ENCODE measurements at places on chromosomes 12 and 14.

DNA sequence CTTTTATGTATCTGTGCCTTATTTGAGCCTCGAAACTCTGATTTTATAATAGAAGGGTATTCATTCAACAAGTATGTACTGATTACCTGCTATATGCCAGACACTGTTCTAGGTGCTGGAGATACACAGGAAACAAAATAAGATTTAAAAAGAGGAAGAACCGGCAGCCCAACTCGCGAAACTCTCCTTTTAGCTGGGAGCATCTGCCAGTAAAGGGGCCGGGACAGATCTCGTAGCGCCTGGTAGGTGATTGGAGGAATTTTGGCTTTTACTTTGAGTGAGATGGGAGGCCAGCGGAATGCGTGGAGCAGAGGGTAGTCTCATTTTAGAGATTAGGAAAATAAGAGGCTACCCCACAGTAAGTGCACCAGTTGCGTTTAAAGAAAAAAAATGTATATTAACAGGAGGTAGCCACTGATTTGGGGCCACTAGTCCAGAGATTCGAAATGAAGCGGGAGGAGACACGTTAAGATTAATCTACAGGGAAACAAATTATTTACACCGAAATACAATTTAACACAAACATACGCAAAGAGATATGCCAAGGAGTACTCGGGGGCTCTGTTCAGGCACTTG is 520 bp upstream of the MON2 start:
- peak; percentile 37 for DNase-seq

GRCh38 chr14:105092171-105093037 is 27.2 kb upstream of the GPR132 start:
- DNase-seq: no peak

DNA sequence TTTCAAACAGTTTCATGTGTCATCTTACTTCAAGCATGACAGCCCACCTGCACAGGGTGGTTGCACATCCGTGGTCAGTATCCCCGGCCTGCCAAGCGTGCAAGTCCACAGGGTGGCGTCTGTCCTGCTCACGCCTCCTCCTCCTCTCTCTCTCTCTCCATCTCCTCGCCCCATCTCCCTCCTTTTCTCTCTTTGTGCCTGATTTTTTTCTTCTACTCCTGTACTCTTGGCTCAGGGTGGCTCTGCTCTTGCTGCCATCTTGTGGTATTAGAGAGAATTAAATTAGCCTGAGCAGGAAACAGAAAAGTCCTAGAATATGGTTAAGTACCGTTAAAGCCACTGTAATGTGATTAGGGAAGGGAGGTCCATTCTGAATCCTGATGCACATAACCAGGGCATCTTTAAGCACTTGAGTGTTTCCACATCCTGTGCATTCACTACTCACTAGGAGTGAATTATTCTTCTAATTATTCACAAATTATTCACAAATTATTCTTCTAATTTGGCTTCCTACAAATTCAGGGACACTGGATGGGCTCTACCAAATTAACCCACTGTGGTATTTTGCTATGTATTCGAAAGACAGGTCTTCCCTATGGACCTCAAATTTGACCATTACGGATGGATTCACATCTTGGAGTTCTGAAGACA is 25.5 kb upstream of the DTX1 start:
- DNase-seq: peak; percentile 50

DNA sequence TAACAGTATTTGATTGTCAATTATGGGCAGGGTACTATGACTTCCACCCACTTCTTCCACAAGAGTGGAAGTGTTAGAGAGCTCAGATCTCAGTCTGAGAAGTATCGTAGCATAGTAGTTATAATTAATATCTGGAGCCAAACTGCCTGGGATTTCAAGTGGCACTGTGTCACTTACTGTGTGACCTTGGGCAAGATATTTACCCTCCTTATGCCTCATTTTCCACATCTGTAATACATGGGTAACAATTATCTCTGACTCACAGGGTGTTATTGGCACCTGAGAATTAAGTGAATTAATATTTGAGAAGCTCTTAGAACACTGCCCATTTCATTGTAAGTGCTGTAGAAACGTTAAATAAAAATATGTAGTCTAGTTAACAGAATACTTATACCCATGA is 11.5 kb downstream of the RAB21 start:
- no peak for DNase-seq

- DNase-seq: no peak
These were observed 559.9 kb downstream of the C12orf50 start for GRCh38 chr12:87469295-87469694.

DNA sequence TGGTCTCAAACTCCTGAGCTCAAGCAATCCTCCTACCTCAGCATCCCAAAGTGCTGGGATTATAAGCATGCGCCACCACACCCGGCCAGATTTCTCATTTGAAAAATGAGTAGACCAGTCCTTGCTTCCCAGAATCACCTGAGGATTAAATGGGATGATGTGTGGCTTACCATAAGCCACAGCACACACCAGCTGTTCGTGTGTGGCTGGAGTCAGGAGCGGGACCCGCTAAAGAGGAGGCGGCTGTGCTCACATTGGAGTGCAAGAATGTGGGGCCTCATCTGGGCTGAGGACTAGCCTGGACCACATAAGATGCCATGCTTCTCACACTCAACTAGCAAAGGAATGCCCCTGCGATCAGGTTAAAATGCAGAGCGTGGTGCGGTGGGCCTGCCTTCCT is 6.7 kb upstream of the ALDH2 start:
- DNase-seq: no peak

DNA sequence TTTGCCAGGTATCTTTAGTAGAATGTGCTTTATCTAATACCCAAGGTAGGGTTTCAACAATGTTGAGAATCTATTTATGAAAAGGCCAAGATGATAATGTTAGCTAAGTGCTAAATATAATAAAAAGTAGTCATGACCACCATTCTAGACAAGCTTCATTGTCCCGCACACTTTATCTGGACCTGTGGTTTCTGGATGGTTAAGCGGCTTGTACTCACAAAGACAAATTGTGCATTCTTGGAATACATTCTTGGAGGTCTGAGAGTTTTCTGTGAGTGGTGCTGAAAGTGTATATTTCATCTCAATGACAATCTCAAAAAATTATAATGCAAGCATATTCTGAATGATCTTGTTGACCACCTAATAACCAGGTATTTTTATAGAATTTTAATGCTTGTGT is 646.9 kb downstream of the DIO2 start:
- no peak for DNase-seq

- DNase-seq: no peak
These were observed 19.5 kb downstream of the FAM181A start for GRCh38 chr14:93946541-93947090.

DNA sequence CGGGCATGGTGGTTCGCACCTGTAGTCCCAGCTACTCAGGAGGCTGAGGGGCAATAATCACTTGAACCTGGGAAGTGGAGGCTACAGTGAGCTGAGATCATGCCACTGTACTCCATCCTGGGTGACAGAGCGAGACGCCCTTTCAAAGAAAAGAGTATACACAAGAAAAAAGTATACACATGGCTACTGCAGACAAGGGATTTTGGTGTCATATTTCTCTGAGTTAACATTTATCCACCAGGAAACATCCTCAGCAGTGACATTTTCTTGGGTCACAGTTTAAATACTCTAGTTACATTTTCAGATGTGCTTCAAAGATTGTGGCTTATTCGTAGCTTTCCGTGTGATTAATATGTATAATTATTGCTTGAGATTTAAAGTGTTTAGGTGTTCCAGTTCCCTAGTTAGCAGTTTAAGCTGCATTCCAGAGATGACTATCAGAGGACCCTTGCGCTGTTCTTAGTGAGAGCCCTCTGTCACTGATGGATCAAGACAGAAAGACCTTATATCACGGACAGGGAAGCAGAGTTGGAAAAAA is 4.7 kb upstream of the PPP2R5E start:
- no peak for DNase-seq

DNA sequence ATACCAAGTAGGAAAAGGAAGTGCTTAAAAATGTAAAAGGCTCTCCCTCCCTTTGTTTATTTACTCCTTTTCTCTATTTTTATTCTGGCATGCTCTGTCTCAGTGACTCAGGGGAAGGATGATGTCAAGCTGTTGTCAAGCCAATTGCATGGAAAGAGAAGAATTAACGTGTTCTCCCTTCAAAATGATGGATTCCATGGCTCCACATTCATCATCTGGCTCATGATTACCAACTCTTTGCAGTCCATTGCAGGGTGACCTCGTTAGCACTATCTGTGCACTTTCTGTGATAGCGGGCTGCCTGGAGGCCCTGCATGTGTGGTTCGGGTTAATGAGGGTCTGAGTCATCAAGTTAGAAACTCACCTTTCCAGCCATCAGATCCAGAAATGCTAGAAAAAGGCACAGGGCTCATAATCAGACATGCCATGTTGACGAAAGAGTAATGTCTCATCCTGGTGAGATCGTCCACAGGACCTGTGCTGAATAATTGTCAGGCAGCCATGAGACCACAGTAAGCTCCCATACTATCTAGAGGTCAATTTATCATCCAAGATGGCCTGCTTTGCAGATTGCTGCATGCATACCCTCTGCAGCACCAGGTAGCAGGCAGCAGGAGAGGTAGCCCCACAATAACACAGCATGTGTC is 79.2 kb upstream of the BTG1 start:
- no peak for DNase-seq

- DNase-seq: no peak
These were observed 3.2 kb upstream of the DUSP6 start for GRCh38 chr12:89355243-89356068.

DNA sequence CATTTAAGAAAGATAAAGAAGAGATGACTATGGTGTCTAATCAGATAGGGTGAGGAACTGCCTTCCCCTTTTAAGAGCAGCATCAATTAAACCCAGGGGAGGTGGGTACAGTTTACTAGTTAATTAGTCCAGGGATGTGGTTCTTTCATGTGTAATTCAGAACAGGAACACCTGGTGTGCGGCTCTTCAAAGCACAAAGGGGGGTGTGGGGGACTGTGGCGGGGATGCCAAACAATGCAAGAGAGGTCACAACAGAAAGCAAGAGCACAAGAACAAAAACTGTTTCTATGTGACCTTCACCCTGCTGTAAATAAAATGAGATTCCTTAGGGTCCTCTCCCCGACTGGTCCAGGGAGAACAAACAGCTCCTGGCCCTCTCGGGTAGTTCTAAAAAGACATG is 183.9 kb upstream of the SOX5 start:
- no peak for DNase-seq

DNA sequence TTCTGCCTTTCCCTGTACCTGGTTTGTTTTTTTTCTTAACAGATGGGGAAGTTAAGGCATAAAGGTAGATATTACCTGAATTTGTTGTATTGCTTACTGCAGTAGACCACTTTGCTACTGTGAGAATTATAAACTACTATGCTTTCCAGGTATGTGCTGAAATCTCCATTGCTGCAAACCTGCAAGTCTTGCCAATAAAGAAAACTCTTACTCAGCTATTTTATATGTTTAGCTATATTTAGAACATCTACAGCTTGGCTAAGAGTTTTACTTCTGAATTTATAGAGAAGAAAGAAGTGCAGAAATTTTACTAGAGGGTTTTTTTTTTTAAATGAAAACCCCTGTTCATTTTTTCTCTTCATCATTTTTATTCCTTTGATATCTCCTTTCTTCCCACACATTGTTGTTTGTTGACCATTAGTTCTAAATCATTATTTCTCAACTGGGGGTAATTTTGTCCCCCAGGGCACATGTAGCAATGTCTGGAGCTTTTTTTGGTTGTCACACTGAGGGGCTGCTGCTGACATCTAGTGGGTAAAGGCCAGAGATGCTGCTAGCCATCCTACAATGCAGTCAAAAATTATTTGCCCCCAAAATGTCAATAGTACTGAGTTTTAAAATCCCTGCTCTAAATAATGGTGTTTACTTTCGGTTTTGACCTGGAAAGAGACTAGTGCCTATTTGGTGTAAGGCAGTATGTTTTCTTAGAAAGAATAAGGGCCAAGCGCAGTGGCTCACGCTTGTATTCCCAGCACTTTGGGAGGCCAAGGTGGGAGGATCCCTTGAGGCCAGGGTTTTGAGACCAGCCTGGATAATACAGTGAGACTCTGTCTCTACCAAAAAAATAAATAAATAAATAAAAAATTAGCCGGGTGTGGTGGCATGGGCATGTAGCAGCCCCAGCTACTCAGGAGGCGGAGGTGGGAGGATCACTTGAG is 48.6 kb downstream of the PCNX1 start:
- DNase-seq: peak; percentile 74

- no peak for DNase-seq
These were observed 2.2 kb downstream of the ZDHHC17 start for GRCh38 chr12:76766161-76766560.

GRCh38 chr12:85182699-85183098 is 97.3 kb upstream of the ALX1 start:
- no peak for DNase-seq

DNA sequence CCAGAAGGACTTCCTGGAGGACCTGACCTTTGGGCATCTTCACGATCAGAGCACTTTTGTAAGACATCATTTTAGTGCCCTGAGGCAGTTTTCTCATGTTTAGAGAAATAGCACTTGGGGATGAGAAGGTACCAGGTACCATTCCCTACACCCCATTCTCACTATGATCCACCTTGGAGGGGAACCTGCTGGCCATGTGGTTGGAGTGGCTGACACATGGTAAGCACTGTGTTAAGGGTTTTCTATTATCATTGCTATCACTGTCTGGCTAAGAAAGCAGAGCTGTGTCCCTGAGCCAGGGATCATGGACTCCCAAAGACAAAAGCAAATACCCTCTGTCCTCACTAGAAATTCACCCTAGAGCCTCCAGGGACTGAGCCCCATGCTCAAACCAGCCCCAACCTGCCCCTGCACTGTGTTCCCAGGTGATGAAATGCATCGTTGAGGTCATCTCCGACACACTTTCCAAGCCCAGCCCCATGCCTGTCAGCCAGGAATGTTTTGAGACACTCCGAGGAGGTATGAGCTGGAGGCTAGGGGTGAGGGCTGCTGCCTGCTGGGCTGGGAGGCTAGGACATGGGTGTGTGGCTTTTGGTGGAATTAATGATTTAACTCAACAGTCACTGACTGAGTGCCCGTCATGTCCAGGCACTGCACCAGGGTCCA is 3.4 kb downstream of the CHGA start:
- DNase-seq: no peak

- no peak for DNase-seq
These were observed 133.4 kb downstream of the SLC6A15 start for GRCh38 chr12:84779169-84779568.

GRCh38 chr12:44503329-44503728 is 372.8 kb downstream of the NELL2 start:
- DNase-seq: no peak

DNA sequence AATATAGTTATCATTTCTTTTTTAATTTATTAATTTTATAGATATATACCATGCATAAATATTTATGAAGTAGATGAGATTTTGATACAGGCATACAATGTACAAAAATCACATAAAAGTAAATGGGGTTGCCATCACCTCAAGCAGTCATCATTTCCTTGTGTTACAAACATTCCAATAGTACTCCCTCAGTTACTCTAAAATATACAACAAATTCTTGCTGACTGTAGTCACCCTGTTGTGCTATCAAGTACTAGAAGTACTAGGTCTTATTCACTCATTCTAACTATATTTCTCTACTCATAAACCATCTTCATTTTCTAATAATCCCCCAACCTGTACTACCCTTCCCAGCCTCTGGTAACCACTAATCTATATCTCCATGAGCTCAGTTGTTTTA is 432.6 kb upstream of the SYT1 start:
- no peak for DNase-seq

Measured in CD4-positive, alpha-beta T cell treated with Interleukin-10 for 1 hour (primary cell).